Hepatocyte (in vitro differentiated cells): ENCODE measurements at places on chromosomes 7 and 10. TPM values are rescaled to one million over a fixed set of nuclear protein-coding genes. Genes with fewer than 3 reads are reported as not detected.

DNA sequence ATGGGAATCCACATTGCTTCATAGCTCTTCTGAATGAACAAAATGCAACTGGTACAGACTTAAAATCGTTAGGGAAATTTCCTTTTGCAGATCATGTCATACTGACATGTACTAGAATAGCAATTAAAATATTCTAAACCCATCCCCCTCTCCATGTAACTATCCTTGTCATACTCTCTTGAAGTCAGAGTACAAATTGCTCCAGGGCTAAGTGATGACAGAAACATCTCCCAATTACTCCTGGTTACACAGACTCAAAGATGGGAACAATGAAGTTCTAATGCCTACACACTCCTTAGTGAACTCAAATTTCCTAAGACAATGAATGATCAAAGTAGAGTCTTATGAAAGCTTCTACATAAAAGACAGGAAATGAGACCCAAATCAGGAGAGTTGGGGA is 87.2 kb downstream of the PDE1C start:
- no peaks in the 10 kb centered on the region for H3K27me3 ChIP-seq
- no peak overlapping the region for H3K4me3 ChIP-seq
- DNase-seq: no peak
- H3K4me1 ChIP-seq: no peaks in the 10 kb centered on the region

ZNF33A gene
- polyA plus RNA-seq: 7.0 and 8.4 TPM in 2 replicates

MTPN gene
- 32.8 and 33.5 TPM in 2 replicates for polyA plus RNA-seq

CCL24 gene
- not detected in 2 replicates for polyA plus RNA-seq

- no peaks in the 10 kb centered on the region for H3K4me1 ChIP-seq
- no peaks in the 10 kb centered on the region for H3K36me3 ChIP-seq
- no peak for DNase-seq
- H3K27ac ChIP-seq: no peak overlapping the region
- no peak overlapping the region for H3K4me3 ChIP-seq
- no peaks in the 10 kb centered on the region for H3K27me3 ChIP-seq
Observed at GRCh38 chr10:22997096-22997495, 69.2 kb downstream of the ARMC3 start.

DNA sequence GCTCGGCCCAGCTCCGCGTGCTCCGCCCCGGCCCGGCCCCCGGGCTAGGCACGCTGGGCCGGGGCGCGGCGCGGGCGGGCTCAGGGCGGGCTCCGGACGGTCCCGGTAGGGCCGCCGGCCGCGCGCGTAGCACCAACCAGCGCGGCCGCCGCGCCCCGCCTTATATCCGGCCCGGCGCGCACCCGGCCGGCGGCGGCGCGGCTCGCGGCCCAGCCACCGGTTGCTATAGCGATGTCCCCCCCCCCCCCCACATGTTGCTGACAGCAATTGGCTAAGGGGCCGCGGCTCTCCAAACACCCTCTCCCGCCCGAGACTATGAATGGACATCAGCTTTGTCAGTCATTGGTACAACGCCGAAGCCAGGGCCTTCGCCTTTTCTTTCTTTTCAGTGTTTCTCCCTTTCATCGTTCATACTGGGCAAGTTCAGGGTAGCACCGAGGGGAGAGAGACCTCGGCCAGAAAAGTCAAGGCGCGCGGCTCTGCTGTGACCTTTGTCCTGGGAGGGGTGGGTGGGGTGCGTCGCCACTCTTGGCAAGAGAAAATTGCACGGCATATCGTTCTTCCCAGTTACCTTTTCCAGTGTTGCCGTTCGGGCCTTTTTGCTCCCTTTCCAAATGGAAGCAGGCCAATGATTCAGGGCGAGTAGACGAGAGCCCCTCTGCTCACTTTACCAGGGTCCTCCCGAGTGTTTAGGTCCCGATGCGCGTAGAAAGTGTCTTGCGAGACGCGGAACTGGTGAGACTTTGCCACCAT is 354.2 kb downstream of the DNAJB6 start:
- no peak overlapping the region for H3K4me3 ChIP-seq
- H3K36me3 ChIP-seq: no peaks in the 10 kb centered on the region
- no peak for DNase-seq
- peaks cover 92% of the 10 kb centered on the region for H3K27me3 ChIP-seq

GRCh38 chr10:4006051-4006450 is 221.0 kb upstream of the KLF6 start:
- H3K36me3 ChIP-seq: no peaks in the 10 kb centered on the region
- DNase-seq: no peak
- no peaks in the 10 kb centered on the region for H3K27me3 ChIP-seq
- H3K4me3 ChIP-seq: no peak overlapping the region
- no peak overlapping the region for H3K27ac ChIP-seq

NKX2-3 gene
- not detected in 2 replicates for polyA plus RNA-seq

STEAP1B gene
- polyA plus RNA-seq: 0.16 and 0.35 TPM in 2 replicates

GRCh38 chr10:78170026-78170475 is 136.4 kb downstream of the RPS24 start:
- DNase-seq: no peak
- no peaks in the 10 kb centered on the region for H3K27me3 ChIP-seq
- H3K36me3 ChIP-seq: no peaks in the 10 kb centered on the region

DNA sequence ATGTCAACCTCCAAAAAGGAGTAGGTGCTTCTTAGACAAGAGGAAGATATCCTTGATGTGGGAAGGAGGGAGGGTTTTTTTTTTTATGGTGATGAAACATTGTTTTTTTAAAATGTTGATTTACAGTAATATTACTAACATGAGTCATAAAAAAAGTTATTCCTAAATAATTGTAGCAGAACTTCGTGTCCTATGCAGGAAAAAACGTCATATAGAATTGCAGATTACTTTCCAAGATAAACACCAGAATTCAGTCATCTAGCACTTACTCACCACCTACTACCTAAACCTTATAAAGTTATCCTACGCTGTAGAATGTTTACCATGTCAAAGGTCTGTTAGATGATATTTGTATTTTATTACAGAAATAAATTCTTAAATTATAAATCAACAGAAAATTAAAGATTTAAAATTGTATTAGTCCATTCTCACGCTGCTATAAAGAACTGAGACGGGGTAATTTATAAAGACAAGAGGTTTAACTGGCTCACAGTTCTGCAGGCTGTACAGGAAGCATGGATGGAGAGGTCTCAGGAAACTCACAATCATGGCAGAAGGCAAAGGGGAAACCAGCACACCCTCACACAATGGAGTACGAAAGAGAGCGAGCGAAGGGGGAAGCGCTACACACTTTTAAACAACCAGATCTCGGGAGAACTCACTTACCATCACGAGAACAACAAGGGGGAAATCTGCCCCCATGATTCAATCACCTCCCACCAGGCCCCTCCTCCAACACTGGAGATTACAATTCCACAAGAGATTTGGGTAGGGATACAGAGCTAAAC is 105.2 kb upstream of the NEBL start:
- no peaks in the 10 kb centered on the region for H3K36me3 ChIP-seq
- no peaks in the 10 kb centered on the region for H3K4me1 ChIP-seq
- H3K27ac ChIP-seq: no peak overlapping the region
- no peak for DNase-seq

GRCh38 chr10:114767986-114768821 is 53.4 kb upstream of the FHIP2A start:
- H3K36me3 ChIP-seq: no peaks in the 10 kb centered on the region
- DNase-seq: peak; percentile 59
- no peaks in the 10 kb centered on the region for H3K27me3 ChIP-seq
- H3K27ac ChIP-seq: peak overlapping the region; percentile 59
- no peaks in the 10 kb centered on the region for H3K4me1 ChIP-seq

C10orf105 gene
- polyA plus RNA-seq: 0.21 TPM in 1 of 2 replicates, not detected in the other

ZNF488 gene
- polyA plus RNA-seq: 1.8 and 2.5 TPM in 2 replicates

- no peak for DNase-seq
- H3K36me3 ChIP-seq: no peaks in the 10 kb centered on the region
- H3K27me3 ChIP-seq: no peaks in the 10 kb centered on the region
- H3K27ac ChIP-seq: no peak overlapping the region
Observed at GRCh38 chr10:114642729-114643128, 15.3 kb downstream of the ABLIM1 start.
